ENCODE measurements at places on chromosomes 12 and 14. TPM values are rescaled to one million over a fixed set of nuclear protein-coding genes. Genes with fewer than 3 reads are reported as not detected.

The SERPINA12 gene
- not detected for total RNA-seq

The NUDT4 gene
- 49.6 TPM for total RNA-seq

The DHRS2 gene
- 1.3 TPM for total RNA-seq

The CMA1 gene
- not detected for total RNA-seq

The OR4E2 gene
- not detected for total RNA-seq

The JKAMP gene
- 120 TPM for total RNA-seq

The PAH gene
- not detected for total RNA-seq

The CD163L1 gene
- 0.46 TPM for total RNA-seq

The FAM222A gene
- 0.30 TPM for total RNA-seq

The STAC3 gene
- not detected for total RNA-seq

The SLC10A1 gene
- total RNA-seq = not detected

The RDH12 gene
- total RNA-seq = not detected

The CLECL1 gene
- total RNA-seq = not detected

The INHBC gene
- not detected for total RNA-seq

The TAS2R43 gene
- total RNA-seq = 3.3 TPM

The WNT1 gene
- not detected for total RNA-seq

The KRT71 gene
- total RNA-seq = not detected

The LRP10 gene
- 200 TPM for total RNA-seq

The MMP19 gene
- 7.4 TPM for total RNA-seq

The ZNF10 gene
- total RNA-seq = 8.6 TPM

The PIWIL1 gene
- total RNA-seq = not detected

The NPFF gene
- total RNA-seq = not detected

The DEGS2 gene
- total RNA-seq = not detected

The SINHCAF gene
- 71.6 TPM for total RNA-seq

The PLD4 gene
- not detected for total RNA-seq

The NR4A1 gene
- total RNA-seq = 1.5 TPM

The SLC7A8 gene
- total RNA-seq = 0.89 TPM

Data from smooth muscle cell of the umbilical artery (primary cell).